ENCODE measurements at places on chromosomes 3 and 15.

DNA sequence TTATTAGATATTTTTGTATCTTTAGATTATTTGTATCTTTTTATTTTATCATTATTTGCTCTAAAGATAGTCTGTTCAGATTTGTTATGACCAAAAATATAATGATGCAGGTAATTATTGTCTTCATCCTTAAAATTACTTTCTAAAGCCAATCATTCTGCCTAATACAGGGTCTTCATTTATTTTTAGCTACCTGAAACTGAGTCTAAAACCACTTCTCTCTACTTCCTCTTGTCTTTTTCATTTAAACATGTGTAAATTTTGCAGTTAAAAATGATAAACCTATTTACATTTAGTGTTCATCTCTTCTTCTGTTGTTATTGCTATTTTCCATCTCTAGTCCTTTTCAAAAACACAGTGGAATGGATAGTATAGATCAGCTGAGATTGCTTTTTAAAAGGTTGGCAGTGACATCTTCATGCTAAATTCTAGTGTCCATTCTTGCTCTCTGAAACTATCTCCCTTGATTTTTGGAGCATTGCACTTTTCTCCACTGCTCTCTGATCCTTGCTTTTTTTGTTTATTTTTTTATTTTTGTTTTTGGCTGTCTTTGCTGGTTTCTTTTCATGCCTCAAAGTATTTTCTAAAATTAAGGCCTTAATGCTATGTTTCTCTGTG lies 91.8 kb downstream of the UBE2E2 start:
- no peak for DNase-seq

DNA sequence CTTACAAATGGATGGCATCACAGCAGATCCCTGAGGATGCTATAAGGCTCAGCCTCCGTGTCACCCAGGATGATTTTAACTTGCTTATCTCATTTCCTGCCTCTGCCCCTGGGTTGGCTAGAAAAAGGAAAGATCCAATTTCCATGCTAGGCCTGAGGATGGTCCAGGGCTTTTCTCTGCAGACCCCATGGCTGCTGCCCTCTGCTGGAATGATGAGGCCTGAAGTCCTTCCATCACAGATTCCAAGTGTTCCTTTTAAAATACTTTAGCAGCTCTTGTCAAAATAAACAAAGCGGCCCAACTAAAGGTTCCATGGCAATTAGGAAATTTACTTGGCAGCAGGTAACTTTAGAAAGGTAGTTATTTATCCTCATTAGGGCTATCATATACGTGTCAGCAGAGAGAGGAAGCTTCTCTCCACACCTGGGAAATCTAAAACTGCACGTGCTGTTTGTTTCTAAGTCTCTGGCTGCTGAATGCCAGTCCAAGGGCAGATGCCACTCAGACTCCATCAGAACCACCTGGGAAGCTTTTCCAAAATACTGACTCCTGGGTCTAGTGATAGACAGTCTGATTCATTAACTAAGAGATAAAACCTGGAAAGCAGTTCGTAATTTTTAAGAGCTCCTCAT lies 401.9 kb upstream of the IL12A start:
- no peak for DNase-seq

GRCh38 chr15:72271221-72271620 lies 1.1 kb downstream of the PARP6 start:
- DNase-seq = no peak

DNA sequence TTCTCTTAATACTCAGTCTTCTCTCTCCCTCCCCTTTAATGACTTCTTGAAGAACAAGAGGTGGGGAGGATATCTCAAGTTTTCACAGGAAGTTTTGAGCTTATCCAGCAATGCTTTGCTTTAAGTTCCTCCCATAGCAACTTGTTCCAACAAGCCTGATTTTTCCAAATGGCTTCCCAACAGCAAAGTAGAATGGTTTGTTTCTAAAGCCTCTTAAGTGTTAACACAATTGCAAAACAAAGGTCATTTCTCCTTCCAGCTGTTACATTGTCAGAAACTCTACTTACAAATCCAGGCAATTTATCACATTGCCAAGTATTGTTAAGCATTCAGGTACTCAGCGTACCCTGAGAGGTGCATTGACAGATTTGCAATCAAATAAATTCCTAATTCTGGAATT lies 6.8 kb upstream of the ZNF770 start:
- DNase-seq = no peak

DNA sequence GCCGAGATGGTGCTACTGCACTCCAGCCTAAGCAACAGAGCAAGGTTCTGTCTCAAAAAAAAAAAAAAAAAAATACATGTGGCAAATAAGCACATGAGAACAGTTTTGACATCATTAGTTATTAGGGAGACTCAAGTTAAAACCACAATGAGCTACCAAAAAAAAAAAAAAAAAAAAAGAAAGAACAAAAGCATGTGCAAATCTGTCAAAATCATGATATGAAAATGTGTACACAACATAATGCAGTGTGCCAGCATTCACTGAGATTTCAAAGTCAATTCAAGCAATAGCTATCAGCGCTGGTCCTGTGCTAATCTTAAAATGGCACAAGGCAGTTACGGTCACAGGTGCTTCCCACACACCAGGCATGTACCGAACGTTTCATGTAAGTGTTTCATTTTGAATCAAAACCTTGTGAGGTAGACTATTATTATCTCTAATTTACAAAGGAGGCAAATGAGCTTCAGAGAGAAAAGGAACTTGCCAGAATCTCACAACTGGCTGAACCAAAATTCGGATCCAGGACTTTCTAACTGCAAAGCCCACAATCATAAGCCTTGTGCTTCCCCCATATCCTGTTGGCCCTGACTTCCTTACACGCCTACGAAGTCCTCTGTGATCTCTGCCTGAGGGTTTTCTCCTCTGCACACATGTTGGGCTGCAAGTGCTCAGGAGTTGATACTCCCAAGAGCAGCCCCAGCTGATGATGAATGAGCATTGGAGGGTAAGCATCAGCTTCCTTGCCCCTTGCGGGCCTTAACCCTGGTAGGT lies 200.1 kb upstream of the PROK2 start:
- no peak for DNase-seq

All from NCI-H2171 (cell line).